ENCODE measurements at places on chromosomes 3 and 15.

- DNase-seq, result no peak
Measured at GRCh38 chr15:99578809-99579208, 13.0 kb downstream of the MEF2A start.

- no peak for DNase-seq
Measured at GRCh38 chr3:17874636-17875035, 132.2 kb upstream of the TBC1D5 start.

DNA sequence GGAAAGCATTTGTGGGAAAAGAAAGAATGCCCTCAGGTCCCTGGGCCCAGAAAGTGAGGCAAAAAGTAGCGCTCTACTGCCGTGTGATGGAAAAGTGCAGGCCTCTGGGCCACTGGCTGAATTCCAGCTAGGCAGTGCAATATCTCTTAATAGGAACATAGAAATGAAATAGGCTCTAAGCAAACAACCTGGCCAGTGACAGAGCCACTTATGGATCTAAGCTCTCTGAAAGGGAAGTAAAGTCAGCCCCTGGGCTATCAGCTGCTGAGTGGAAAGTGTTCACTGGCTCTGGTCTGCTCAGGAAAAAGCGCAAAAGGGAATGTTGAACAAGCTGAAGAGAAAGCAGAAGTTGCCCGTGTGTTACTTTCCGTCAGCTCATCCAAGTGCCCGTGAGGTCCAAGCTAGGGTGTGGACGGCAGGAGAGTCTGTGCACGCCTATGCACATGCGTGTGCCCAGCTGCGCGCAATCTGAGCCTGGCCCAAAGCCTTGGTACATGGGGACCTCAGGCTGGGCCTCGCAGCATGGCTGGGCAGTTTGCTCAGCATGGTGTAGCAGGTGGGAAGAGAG lies 74.0 kb upstream of the RAD18 start:
- DNase-seq, result no peak

GRCh38 chr3:145942052-145942451 lies 218.9 kb downstream of the PLOD2 start:
- no peak for DNase-seq

GRCh38 chr3:73623346-73623745 lies 1.4 kb downstream of the PDZRN3 start:
- DNase-seq, result no peak

GRCh38 chr3:46895204-46895660 lies 17.7 kb downstream of the PTH1R start:
- peak; percentile 93 for DNase-seq

GRCh38 chr15:62770752-62771151 lies 271.8 kb upstream of the TPM1 start:
- no peak for DNase-seq

- no peak for DNase-seq
Measured at GRCh38 chr15:61879219-61879618, 181.0 kb downstream of the VPS13C start.

DNA sequence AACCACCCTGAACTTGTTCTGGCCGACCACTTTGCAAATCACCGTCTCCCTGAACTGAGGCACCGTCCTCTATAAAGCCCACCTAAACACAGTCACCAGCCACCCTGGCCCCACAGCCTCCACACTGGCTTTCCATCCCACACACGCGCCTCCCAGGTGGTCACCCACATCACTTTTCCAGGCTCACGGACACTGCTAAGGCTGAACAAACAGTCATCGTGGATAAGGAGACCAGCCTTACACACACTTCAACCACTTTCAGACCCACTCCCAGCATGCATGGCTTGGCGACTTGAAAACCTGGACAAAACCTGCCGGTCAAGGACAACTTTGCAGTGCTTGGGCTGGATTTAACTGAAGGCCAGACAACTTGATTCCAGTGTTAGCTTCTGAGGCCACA lies 8.4 kb downstream of the CHSY1 start:
- peak; percentile 60 for DNase-seq

DNA sequence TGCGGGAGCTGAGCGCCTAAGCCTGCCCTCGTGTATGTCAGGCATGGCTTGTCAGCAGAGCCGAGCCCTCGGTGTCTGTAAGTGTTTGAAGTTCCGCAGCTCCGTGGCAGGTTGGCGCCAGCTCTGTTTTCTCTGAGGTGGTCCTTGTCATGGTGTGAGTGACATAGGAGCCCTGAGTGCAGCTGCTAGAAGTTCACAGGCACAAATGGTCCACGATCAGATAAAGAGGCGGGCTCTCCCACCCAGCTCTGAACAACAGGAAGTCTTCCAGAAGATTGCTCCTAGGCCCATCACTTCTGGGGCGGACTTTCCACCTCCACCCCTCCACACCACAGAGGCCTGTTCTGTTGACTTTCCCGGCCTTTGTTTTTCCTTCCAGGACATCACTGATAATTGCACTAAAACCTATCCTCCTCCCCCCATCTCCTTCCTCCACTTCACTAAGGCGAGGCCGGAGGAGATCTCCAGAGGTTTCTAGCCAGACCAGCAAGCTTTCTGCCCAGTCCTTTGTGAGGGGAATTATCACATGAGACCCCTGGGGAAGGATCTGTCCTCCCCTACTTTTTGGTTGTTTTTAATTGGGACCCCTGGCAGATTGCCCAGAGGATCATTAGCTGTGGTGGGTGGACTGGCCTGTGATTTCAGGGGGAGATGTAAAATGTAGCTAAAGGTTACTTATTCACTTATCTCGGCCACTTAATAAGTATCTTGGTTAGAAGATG lies 19.9 kb downstream of the ITPR1 start:
- DNase-seq, result no peak

DNA sequence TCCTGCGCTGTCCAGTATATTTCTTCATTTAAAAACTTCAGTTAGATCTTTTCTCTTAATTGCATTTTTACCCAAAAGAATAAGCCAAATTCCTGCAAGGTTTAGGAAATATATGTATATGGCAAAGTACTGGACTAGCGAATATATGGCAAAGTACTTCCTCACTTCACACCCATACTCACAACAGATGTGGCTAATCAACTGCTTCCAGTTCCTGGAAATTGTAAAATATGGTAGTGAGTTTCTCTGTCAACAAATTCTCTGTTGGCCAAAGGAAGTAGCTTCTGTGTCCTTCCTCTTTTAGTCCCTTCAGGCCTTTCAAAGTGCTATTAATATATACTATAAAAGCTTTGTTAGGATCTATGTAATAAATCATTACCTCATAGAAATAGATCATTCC lies 22.0 kb downstream of the GPR15 start:
- DNase-seq, result peak; percentile 60

GRCh38 chr3:31733234-31733667 lies 200.5 kb downstream of the STT3B start:
- DNase-seq, result no peak

DNA sequence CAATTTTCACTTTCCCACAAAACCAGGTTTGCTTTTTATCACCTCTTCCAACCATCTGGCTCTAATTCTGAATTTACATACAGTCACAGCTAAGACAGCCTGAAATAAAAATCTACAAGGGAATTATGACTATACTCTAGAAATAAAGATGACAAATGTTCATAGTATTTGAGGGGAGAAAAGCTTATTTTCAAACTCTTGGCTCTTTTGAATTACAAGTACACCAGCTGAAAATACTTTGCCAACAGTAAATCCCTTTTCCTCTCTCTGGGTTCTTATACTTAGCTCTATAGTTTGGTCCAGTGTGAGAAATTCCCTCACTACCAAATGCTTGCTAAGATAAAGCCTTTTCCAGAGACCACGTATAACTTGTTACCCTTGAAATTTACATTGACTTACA lies 1037.9 kb downstream of the ROBO1 start:
- no peak for DNase-seq

- peak; percentile 63 for DNase-seq
Measured at GRCh38 chr3:43013743-43014155, 34.6 kb downstream of the GASK1A start.

- DNase-seq, result no peak
Measured at GRCh38 chr15:67744331-67745072, 80.8 kb upstream of the SKOR1 start.

- peak; percentile 89 for DNase-seq
Measured at GRCh38 chr15:58472821-58473581, 41.2 kb downstream of the LIPC start.

- no peak for DNase-seq
Measured at GRCh38 chr3:8886546-8886945, 76.7 kb downstream of the RAD18 start.

GRCh38 chr15:28913171-28913765 lies 27.5 kb downstream of the APBA2 start:
- no peak for DNase-seq

DNA sequence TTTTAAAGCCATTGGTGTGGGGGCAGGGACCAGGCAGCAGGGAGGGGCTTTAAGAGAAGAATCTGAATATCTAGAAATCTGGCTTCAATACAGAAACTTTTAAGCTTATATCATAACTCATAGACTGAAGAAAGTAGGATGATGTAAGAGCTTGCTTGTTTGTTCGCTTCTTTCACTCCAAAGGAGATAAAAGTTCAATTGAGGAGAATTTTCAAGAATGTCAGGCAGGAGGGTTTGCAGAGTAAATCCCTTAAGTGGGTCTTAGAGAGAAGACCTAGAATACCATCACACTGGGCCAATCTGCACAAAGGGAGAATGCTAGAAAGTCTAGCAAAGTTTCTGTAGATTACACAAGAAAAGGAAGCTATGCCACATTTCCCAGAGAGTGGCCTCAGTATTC lies 4.1 kb upstream of the HLTF start:
- DNase-seq, result no peak

DNA sequence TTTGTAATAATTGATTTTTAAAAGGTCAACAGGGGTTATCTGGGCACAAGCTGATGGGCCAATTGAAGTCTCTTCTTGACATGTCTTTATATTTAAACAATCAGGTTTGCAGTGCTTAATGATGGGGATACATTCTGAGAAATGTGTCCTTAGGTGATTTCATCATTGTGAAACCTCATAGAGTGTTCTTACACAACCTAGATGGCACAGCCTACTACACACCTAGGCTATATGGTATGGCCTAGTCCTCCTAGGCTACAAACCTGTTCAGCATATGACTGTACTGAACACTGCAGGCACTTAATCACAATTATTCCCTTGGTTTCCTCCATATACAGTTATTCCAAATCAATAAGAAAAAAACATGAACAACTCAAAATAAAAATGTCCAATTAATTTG lies 75.8 kb downstream of the IQSEC1 start:
- DNase-seq, result no peak

DNA sequence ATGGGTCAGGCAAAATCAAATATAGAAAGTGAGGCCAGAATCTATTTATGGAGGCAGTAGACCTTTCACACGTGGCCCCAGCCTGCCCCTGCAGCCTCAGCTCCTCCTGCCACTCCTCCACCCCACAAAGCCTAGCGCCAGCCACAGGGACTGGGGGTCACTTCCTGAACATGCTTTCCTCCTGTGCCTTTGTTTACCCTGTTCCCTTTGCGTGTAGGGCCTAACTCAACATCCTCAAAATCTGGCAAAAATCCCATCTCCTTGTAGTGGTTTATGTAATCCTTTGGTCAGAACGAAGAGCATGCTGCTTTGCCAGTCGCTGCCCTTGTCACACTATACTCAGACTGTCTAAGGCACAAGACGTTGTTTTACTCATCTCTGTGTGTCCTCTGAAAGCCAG lies 39.6 kb downstream of the KBTBD12 start:
- DNase-seq, result no peak

- DNase-seq, result no peak
Measured at GRCh38 chr3:39843440-39843839, 34.0 kb downstream of the MYRIP start.

GRCh38 chr3:9876991-9877390 lies 3.1 kb downstream of the CIDEC start:
- DNase-seq, result no peak

GRCh38 chr15:36331531-36332275 lies 247.7 kb upstream of the CDIN1 start:
- no peak for DNase-seq

GRCh38 chr15:45377609-45378148 lies 665 bp downstream of the GATM start:
- no peak for DNase-seq

DNA sequence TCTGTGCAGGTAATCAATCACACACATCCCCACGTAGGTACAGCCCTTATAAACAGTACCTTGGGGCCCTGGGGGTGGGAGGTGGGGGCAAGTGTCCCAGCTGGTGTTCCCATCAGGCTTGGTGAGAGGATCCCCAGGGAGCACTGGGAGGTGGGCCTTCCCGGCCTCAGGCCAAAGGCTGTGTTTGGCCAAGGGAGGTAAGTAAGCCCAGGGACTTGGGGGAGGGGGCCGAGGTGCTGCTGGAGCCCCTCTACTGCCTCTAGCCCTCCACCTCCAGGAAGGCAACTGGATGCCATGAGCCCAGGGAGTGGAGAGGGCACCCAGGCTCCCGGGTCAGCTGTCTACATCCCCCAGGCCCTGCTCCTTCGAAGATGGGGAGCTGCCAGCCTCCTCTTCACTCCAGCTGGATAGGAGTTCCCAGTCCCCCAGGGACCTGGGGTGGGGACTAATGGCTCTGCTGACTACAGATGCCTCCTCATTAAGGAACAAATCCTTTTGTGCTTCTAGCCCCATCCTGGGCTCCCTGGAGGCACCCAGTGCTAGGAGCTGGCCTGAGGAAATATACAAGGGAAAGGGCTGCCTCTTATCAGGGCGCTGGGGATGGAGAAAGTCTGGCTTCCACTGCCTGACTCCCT lies 33.1 kb downstream of the RNU5B-1 start:
- DNase-seq, result no peak
